ENCODE measurements at places on chromosomes 5 and 9.

GRCh38 chr5:115160975-115161475, 8.7 kb downstream of the TRIM36 start:
- DNase-seq, result no peak

DNA sequence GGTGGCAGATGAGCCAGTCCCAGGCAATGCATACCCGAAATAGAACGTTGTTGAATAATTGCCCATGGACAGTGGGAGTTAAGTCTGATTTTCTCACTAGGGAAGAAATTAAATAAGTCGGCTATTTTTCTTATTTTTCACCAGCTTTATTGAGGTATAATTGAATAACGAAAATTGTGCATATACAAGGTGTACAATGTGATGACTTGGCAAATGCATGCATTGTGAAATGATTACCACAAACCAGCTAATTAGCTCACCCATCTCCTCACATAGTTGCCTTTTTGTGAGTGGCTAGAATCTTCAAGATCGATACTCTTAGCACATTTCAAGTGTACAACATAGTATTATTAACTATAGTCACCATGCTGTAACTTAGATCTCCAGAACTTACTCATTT, 249.6 kb downstream of the ROR2 start:
- DNase-seq, result no peak

DNA sequence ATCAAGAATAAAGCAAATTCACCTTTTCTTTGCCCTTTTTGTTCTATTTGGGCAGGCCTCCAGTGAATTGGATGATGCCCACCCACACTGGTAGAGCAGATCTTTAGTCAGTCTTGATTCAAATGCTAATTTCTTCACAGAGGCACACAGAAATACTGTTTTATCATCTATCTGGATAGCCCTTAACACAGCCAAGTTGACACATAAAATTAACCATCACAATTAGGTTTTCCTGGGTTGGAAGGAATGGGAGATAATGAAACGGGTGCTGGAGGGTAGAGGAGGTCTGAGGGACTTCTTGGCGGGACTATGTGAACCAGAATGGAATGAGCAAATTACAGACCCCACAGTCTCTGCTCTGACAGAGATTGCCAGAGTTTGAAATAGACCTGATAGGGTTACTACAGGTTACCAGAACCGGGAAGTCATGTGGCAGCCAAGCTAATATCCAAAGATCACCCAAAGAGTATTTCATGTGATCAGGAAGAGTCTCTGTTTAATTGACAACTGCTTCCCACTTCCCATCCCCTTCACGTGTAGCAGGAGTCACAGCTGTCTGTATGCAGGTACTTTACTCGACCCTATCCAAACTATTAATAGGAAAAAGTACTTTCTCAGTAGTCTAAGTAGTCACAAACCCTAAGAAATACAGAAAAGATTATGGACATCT, 20.0 kb upstream of the TMEM161B start:
- DNase-seq, result no peak

DNA sequence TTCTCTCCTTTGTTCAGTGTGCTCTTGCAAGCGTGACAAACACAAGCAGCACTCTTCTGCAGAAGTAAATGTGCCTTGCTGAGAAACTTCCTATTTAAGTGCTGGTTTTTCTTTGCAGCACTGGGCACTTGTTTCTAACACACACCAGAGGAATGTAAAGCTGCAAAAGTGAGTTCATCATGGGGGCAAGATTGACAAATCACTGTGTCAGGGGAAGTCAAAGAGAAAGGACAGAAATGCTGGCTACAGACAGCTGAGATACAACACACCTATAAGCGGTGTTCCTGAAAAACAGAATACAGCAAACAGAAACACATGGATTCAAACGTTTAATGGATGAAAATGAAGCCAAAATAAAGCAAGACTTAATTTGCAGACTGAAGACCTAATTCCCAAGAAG, 19.6 kb downstream of the ROR2 start:
- no peak for DNase-seq

DNA sequence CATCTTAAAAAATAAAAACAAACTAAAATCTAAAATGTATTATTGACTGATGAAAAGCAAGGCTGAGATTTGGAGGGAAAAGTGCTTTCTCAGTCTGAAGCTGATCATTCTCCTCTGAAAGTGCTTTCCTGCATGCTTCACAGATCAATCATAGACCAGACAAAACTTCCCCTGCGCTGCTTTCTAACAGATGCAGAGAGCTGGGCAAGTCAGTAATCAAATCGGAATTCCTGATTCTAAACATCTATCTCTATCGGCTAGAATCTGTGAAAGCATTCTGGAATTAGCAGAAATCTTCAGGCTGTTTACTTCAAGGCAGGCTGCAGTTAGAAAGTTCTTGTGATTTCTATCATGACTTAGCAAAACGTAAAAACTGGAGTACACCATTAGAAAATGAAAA, 15.6 kb upstream of the FAM81B start:
- DNase-seq, result no peak

GRCh38 chr5:62132276-62132675, 173.7 kb upstream of the KIF2A start:
- no peak for DNase-seq

DNA sequence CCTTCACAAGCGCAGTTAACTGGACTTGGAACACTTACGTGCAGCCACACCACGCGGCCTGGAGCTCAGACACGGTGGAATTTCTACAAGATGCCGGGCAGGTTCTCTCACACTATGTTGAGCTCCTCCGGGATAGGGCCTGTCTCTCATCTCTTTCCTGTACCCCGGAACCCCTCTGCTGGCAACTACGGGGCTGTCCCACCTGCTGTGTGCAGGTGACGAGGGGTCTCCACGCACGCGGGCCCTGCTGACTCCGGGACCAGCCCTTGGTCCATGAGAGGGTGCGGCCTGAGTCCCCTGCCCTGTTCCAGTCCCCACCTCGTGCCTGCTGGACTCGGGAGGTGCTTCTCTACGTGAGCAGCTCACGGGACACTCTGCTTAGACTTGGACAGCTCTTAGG, 40.1 kb downstream of the SLC6A3 start:
- no peak for DNase-seq

DNA sequence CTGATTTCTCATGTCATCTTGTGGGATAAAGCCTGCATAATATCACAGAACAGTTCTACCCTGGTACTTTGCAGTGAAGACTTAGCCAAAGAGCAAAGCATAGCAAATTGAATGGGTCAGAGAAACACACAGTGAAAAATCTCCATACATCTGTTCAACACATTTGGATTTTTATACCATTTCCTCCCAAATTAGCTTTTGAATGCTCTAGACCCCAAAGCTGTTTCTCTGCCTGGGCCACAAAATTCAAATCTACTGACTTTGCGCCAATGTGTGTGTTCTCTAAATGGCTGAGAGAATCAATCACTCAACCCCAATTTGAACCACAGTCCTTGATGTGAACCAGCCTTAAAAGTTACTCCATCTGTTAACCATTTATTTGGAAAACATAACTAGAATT, 236.9 kb upstream of the NFIL3 start:
- DNase-seq, result no peak

GRCh38 chr9:83472221-83472665, 66.0 kb downstream of the FRMD3 start:
- no peak for DNase-seq

DNA sequence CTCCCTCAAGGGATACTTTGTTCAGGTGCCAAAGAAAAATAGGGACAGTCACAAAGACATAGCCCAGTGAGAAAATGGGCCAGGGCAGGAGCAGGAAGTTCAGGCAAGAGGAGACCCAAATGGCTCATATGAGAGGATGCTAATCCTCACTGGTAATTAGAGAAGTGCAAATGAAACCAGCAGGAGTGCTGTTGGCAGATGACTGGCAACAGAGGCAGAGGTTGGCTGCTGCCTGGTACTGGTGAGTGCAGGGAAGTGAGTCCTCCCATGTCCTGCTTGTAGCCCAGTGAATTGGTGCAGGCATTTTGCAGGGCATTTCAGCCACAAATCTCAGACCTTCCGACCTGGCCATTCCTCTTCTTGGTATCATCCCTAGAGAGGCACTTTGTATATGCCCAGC, 23.5 kb downstream of the ODF2 start:
- DNase-seq, result no peak
